ENCODE measurements at places on chromosomes 2 and 18. TPM values are rescaled to one million over a fixed set of nuclear protein-coding genes. Genes with fewer than 3 reads are reported as not detected.
A peak's percentile ranks its signal among the peaks of the same experiment; 100 is the strongest.

DNA sequence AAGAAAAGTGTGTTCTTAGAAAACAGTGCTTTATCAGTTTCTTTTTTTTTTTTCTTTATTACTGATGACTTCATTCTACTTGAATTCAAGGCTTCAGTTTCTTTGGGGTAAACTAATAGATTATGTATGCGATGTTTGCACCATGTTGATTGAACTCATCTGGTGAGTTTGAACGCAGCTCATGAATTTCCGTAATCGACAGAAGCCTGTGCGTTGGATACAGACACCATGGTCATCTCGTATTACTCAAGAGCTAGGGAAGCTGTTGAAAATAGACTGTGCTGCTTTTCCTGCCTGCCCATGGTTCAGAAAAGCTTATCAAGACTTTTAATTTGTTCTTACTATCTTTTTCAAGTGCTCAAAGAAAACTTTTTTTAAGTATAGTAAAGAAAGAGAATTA is 185.5 kb upstream of the NRP2 start:
- DNase-seq, result no peak

Gene ANKRD23
- total RNA-seq, result 6.0 TPM

DNA sequence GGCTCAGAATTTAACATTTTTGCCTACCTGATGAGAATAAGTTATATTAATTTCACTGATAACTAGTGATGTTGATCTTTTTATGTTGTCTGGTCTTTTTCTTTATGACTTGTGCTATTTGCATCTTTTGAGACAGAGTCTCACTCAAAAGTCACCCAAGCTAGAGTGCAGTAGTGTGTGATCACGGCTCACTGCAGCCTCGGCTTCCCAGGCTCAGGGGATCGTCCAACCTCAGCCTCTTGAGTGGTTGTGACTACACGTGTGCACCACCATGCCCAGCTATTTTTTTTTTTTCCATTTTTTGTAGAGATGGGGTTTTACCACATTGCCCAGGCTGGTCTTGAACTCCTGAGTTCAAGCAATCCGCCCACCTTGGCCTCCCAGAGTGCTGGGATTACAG is 7.5 kb downstream of the SMCHD1 start:
- no peak for DNase-seq

- peak; percentile 60 for DNase-seq
Observed at GRCh38 chr18:57864615-57865121, 61.6 kb upstream of the ATP8B1 start.

GRCh38 chr2:11790228-11790627 is 43.8 kb downstream of the LPIN1 start:
- no peak for DNase-seq

GRCh38 chr2:25548601-25549000 is 124.8 kb downstream of the DTNB start:
- DNase-seq, result no peak

Data from esophagus muscularis mucosa (tissue), 4 donors.